ENCODE measurements at places on chromosomes 6 and 20. TPM values are rescaled to one million over a fixed set of nuclear protein-coding genes. Genes with fewer than 3 reads are reported as not detected.

Gene SNAI1
- not detected for total RNA-seq

Gene RAB44
- total RNA-seq, result 0.07 TPM

Gene ADGRF1
- total RNA-seq, result 5.3 TPM

Gene GCNT2
- 7.3 TPM for total RNA-seq

Gene SCGN
- not detected for total RNA-seq

Gene RSPO3
- 1.9 TPM for total RNA-seq

Gene NR2E1
- not detected for total RNA-seq

DNA sequence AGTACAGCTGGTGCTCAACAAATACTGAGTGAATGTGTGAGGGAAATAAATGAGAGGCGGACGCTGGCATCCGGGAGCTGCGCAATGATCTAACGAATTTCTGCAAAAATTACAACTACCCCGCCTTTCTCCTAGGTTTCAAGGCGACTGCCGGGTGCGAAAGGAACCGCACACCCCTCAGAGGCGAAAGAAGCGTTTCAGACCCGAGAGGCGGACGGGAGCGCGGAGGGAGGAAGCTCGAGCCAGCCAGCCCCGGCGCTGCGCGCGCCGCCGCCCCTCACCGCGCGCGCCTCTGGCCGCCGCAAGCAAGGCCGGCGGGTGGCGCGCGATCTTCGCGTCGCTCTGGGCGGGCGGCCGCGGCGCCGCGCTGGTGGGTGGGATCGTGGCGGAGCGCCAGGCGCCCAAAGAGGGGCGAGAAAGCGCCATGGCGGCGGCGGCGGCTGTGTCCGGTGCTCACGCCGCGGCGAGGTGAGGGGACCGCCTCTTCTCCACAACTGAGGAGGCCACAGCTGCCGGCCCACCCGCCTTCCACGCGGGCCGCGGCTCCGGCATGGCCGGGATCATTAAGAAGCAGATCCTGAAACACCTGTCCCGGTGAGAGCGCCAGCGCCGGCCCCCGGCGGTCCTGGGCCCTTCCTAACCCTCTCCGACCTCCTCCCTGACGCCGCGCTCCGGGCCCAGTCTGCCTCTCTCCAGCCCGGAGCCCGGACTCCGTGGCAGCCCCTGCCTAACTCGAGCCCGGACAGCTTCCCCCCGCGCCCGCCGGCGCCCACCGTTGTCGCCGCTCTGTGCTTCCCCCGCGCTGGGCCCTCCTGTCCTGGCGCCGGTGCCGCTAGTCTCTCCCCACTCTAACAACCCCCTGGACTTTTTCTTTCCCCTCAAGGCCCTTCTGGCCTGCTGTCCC is at the start of gene BLTP3A:
Gene BLTP3A (plus strand): TSS at position 383 of the 904 bp plus-strand sequence. CDS start 168 bp downstream, at position 551.
- DNase-seq, result no peak

DNA sequence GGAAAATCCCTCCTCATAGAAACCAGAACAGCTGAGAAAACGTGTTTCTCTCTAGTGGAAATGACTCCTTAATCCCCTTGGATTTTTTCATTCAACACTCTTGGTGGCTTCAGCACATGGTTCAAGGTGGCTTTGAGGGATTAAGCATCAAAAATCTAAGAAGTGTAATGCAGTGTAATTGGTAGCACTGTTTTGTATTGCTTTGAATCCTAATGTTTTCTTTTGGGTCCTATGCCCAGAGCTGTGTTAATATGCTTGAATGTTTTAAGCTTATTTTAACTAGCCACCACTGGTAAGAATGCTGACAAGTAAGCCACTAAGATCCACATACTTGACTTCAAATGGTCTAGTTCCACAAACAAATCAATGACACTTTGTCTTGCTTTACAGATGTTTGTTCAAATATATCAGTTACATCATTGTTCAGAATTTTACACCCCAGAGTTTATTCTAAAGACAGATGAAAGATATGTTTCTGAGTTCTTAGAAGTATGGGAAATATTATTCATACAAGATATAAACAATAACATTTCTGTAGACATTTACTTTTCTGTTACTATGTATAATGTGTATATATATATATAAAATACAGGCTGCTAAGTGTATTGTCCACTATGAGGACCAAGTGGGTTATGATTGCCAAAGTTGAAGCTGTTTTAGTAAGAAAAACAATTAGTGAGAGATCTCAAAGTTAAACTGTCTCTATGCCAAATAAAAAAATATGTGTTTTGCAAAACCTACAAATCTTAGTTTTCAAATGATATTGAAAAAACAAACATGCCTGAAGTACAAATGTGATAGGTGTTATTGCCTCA is 220.8 kb downstream of the OGFRL1 start:
- no peak for DNase-seq
